Lower lobe of right lung (tissue), 2 donors: ENCODE measurements at places on chromosomes 1 and 21. TPM values are rescaled to one million over a fixed set of nuclear protein-coding genes. Genes with fewer than 3 reads are reported as not detected.

The OR14I1 gene
- not detected for total RNA-seq

The PTAFR gene
- total RNA-seq: 52.8 TPM

- no peak for DNase-seq
- H3K4me3 ChIP-seq: no peak overlapping the region
- H3K36me3 ChIP-seq: no peaks in the 10 kb centered on the region
- H3K4me1 ChIP-seq: no peaks in the 10 kb centered on the region
- no peak overlapping the region for H3K27ac ChIP-seq
These were observed 117.1 kb upstream of the COL6A1 start for GRCh38 chr21:45864436-45864835.

The CLDN14 gene
- not detected for total RNA-seq

DNA sequence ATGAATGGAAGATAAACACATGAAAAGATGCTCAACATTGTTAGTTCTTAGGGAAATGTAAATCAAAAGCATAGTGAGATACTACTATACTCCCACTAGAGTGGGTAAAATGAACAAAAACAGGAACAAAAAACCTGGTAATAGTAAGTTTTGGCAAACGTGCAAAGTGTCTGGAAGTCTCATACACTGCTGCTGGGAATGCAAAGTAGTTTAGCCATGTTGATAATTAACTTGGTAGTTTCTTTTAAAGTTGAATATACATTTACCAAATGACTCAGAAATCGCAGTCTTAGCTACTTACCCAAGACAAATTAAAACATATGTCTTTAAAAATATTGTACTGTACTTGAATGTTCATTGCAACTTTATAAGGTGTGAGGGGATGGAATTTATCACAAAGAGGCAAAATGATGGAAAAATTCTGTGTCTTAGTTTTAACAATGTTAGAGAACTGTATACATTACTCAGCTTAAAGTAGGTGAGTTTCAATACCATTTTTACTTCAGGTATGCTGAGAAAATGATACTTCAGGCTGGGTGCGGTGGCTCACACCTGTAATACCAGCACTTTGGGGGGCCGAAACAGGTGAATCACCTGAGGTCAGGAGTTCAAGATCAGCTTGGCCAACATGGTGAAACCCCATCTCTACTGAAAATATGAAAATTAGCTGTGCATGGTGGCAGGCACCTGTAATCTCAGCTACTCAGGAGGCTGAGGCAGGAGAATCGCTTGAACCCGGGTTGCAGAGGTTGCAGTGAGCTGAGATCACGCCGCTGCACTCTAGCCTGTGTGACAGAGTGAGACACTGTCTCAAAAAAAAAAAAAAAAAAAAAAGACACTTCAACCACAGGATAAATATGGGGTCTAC is 102.3 kb downstream of the PDE4B start:
- no peaks in the 10 kb centered on the region for H3K27me3 ChIP-seq
- H3K27ac ChIP-seq: no peak overlapping the region
- no peak for DNase-seq
- H3K4me3 ChIP-seq: no peak overlapping the region
- H3K36me3 ChIP-seq: no peaks in the 10 kb centered on the region
- H3K4me1 ChIP-seq: no peaks in the 10 kb centered on the region
